PC-9 (cell line): ENCODE measurements at places on chromosomes 2 and 18. TPM values are rescaled to one million over a fixed set of nuclear protein-coding genes. Genes with fewer than 3 reads are reported as not detected.

Gene COBLL1
- 6.6 and 8.0 TPM in 2 replicates for total RNA-seq

Gene NYAP2
- 0.30 and 0.65 TPM in 2 replicates for total RNA-seq

Gene FOXD4L1
- total RNA-seq = 0.28 and 0.43 TPM in 2 replicates

Gene NPPC
- not detected in 2 replicates for total RNA-seq

Gene LOXL3
- total RNA-seq = 3.1 and 5.0 TPM in 2 replicates

Gene HOXD12
- total RNA-seq = not detected in 2 replicates

Gene DNAJC5G
- not detected in 2 replicates for total RNA-seq

Gene YPEL5
- 56.9 and 67.5 TPM in 2 replicates for total RNA-seq

Gene TMEFF2
- total RNA-seq = not detected in 2 replicates

Gene UGT1A6
- total RNA-seq = 549 and 643 TPM in 2 replicates

Gene KYNU
- total RNA-seq = 44.5 and 55.7 TPM in 2 replicates

Gene BMP10
- not detected in 2 replicates for total RNA-seq

Gene CAVIN2
- 2.3 and 2.5 TPM in 2 replicates for total RNA-seq

Gene SERPINB12
- not detected in 2 replicates for total RNA-seq

Gene ZSWIM2
- total RNA-seq = not detected in 2 replicates

Gene SFT2D3
- 7.3 and 8.4 TPM in 2 replicates for total RNA-seq

Gene DCTN1
- total RNA-seq = 130 and 147 TPM in 2 replicates

Gene FIGN
- 3.1 and 7.4 TPM in 2 replicates for total RNA-seq

Gene VWC2L
- not detected in 2 replicates for total RNA-seq

Gene IL37
- total RNA-seq = 1.0 and 1.7 TPM in 2 replicates

Gene IL18R1
- 1.9 and 3.4 TPM in 2 replicates for total RNA-seq

Gene SLC5A7
- not detected in 2 replicates for total RNA-seq

Gene PLCL1
- total RNA-seq = not detected in 2 replicates

Gene EFEMP1
- total RNA-seq = 61.3 and 86.3 TPM in 2 replicates

Gene SCTR
- total RNA-seq = not detected in 2 replicates

Gene TMEM247
- not detected in 2 replicates for total RNA-seq

Gene TLX2
- 3.1 and 3.8 TPM in 2 replicates for total RNA-seq

Gene DCC
- total RNA-seq = not detected in 2 replicates

Gene LRRC30
- not detected in 2 replicates for total RNA-seq

Gene ZNF396
- total RNA-seq = 1.9 and 2.0 TPM in 2 replicates

Gene IL36A
- total RNA-seq = not detected in 2 replicates

Gene SERPINE2
- 110 and 155 TPM in 2 replicates for total RNA-seq

Gene TGFA
- 27.7 and 36.4 TPM in 2 replicates for total RNA-seq

Gene IL36RN
- total RNA-seq = 1.0 and 1.7 TPM in 2 replicates

Gene C1QL2
- total RNA-seq = not detected in 2 replicates

Gene GCC2
- 33.3 and 49.1 TPM in 2 replicates for total RNA-seq

Gene ZNF397
- total RNA-seq = 8.1 and 9.3 TPM in 2 replicates

Gene MYOM1
- total RNA-seq = 0.88 and 1.3 TPM in 2 replicates

Gene SPATS2L
- total RNA-seq = 189 and 199 TPM in 2 replicates

Gene TRABD2A
- 0.88 and 2.2 TPM in 2 replicates for total RNA-seq

Gene SULT1C4
- total RNA-seq = not detected in 2 replicates
